ENCODE measurements at places on chromosomes 1 and 21.

DNA sequence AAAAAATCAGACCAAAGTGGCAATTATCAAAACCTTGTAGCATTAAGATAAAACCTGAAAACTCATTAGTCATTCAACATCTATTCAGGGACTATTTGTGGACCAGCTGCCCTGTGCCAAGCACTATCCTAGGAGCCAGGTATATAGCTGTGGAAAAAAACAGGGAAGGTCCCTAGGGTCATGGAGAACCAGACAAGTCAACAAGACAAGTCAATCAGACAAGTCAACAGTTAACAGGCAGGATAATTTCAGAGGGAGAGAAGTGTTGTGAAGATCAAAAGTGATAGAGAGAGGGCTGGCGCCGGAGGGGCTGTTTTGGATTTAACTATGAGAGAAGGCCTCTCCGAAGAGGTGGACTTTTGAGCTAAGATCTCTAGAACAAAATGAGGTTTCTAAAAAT, 3.3 kb upstream of the ATP1A4 start:
- no peaks in the 10 kb centered on the region for H3K27me3 ChIP-seq
- DNase-seq, result no peak
- H3K4me1 ChIP-seq, result no peaks in the 10 kb centered on the region
- H3K36me3 ChIP-seq, result no peaks in the 10 kb centered on the region
- no peak overlapping the region for H3K4me3 ChIP-seq
- no peak overlapping the region for H3K27ac ChIP-seq

DNA sequence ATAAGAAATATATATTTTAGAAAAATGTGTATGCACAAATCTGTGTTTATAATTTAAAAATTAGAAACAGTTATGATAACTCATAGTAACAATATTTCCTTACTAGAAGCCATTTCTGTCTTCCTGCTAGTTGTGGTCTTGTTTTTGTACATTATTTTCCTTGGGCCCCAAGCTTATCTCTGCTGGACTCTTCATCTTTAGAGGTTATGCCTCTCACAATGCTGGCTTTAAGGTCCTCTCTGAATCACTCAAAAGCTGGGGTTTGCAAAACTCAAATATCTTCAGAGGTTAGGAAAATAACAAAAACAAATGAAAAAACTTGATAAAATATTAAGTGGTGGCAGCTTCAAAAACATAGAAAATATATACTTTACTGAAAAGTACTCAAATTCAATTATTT, 133.8 kb downstream of the PTPRC start:
- no peak for DNase-seq
- H3K27me3 ChIP-seq, result peaks cover 4% of the 10 kb centered on the region
- peaks cover 9% of the 10 kb centered on the region for H3K4me1 ChIP-seq
- no peak overlapping the region for H3K4me3 ChIP-seq
- H3K36me3 ChIP-seq, result no peaks in the 10 kb centered on the region

DNA sequence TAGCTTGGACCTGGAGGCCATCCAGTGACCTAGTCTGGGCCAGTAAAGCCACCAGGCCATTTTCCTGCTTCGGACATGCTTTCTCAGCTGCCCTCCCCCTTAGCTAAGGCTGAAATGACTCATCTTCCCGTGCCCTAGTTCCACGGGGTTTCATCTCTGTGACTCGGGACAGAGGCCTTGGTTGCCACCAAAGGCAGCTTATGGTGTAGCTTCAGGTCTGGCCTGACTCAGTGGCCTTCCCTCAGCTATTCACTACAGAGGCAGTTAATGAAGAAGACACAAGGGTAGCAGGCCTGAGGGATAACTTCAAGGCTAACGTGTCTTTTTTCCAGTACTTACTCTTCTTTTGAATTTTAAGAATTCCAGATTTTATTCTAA, 82.4 kb downstream of the PBX1 start:
- no peak overlapping the region for H3K4me3 ChIP-seq
- no peak for DNase-seq

- H3K27ac ChIP-seq, result no peak overlapping the region
- H3K4me1 ChIP-seq, result peaks cover 31% of the 10 kb centered on the region
- H3K27me3 ChIP-seq, result no peaks in the 10 kb centered on the region
- no peak overlapping the region for H3K4me3 ChIP-seq
These were observed 3.6 kb upstream of the CYB561D1 start for GRCh38 chr1:109490029-109490933.

- no peaks in the 10 kb centered on the region for H3K27me3 ChIP-seq
- H3K27ac ChIP-seq, result no peak overlapping the region
- DNase-seq, result no peak
- no peaks in the 10 kb centered on the region for H3K4me1 ChIP-seq
These were observed 8.1 kb upstream of the RCC2 start for GRCh38 chr1:17447501-17447992.

- H3K27me3 ChIP-seq, result peaks cover 2% of the 10 kb centered on the region
- no peak for DNase-seq
- no peaks in the 10 kb centered on the region for H3K36me3 ChIP-seq
- H3K27ac ChIP-seq, result no peak overlapping the region
- H3K4me1 ChIP-seq, result no peaks in the 10 kb centered on the region
- H3K4me3 ChIP-seq, result no peak overlapping the region
These were observed 127.8 kb downstream of the GABPA start for GRCh38 chr21:25862596-25862995.

GRCh38 chr1:204465546-204466415, 28.8 kb downstream of the PIK3C2B start:
- DNase-seq, result no peak
- H3K27ac ChIP-seq, result peak overlapping the region; percentile 87
- H3K27me3 ChIP-seq, result no peaks in the 10 kb centered on the region
- peaks cover 49% of the 10 kb centered on the region for H3K36me3 ChIP-seq
